Bronchial epithelial cell (primary cell): ENCODE measurements at places on chromosomes 4 and X. TPM values are rescaled to one million over a fixed set of nuclear protein-coding genes. Genes with fewer than 3 reads are reported as not detected.

The UGT2B7 gene
- 0.26 TPM in 1 of 2 replicates, not detected in the other for total RNA-seq

The PDHA2 gene
- total RNA-seq = not detected in 2 replicates

The SMARCAD1 gene
- 15.7 and 18.4 TPM in 2 replicates for total RNA-seq

The BBS7 gene
- 13.4 and 18.8 TPM in 2 replicates for total RNA-seq

The MMRN1 gene
- under 0.01 TPM in 1 of 2 replicates, not detected in the other for total RNA-seq

The ATP2B3 gene
- total RNA-seq = not detected in 2 replicates

The MAP3K15 gene
- under 0.01 TPM in 1 of 2 replicates, not detected in the other for total RNA-seq

The PHKA1 gene
- total RNA-seq = 13.4 and 15.5 TPM in 2 replicates

The VGLL1 gene
- total RNA-seq = 0.26 and 0.77 TPM in 2 replicates

The NEIL3 gene
- 0.53 and 0.90 TPM in 2 replicates for total RNA-seq

The STPG2 gene
- total RNA-seq = 0.13 TPM in 1 of 2 replicates, not detected in the other

The BMPR1B gene
- 14.5 and 15.3 TPM in 2 replicates for total RNA-seq
